ENCODE measurements at places on chromosomes 1 and 21. TPM values are rescaled to one million over a fixed set of nuclear protein-coding genes. Genes with fewer than 3 reads are reported as not detected.

DNA sequence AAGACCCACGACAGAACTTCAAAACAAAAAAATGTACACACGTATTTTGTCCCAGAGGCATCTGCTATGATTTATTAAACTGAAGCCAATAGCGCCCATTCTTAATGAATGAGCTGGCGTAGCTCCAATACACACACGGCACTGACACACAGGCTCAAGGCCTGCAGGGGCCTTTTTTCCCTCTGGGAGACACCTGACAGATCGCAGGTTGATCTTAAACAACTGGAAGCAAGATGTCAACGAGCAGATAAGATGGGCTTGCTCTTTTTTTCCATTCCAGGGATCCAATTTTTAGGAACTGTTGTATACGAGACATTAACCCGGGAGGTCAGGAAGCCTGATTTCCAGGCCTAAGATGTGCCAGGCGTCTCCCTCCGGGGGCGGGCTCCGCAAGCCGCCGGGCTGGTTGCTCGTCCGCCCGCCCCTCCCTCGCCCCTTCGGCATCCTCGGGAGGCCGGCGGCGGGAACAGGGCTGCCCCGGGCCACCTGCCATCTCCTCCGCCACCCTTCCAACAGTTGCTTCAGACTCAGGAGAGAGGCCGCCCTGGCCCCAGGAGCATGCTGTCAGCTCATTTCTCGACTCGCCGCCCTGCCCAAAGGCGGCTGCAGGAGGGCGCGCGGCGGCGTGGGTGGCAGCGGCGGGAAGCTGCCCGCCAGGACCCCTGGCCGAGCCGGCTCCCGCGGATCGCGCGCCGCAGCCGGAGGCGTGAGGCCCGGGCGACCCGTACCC lies 735 bp downstream of the TTC13 start:
- no peaks in the 10 kb centered on the region for H3K36me3 ChIP-seq
- peak overlapping the region; percentile 77 for H3K4me3 ChIP-seq
- peak overlapping the region; percentile 76 for H3K27ac ChIP-seq
- H3K27me3 ChIP-seq, result no peaks in the 10 kb centered on the region
- peak; percentile 45 for DNase-seq

- H3K27ac ChIP-seq, result no peak overlapping the region
- H3K27me3 ChIP-seq, result no peaks in the 10 kb centered on the region
- no peak for DNase-seq
These were observed 235.5 kb downstream of the KCNH1 start for GRCh38 chr1:210898473-210898872.

DNA sequence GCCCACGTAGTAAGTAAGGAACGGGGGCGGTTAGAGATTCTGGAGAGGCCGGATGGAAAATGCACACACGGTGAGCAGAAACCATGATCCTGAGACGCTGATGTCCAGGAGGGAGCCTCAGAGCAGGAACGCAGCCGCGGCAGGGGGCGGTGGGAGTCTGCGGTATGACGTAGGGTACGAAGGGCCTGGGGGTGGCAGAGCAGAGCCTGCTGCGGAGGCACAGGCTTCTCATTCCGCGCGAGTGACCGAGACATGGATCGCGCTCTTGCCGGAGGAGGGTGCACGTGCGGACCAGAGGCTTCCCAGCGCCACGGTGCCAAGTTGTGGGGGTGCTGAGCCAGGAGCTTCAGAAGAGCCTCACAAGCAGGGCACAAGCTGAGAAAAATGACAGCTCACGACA lies 176.2 kb downstream of the KIF26B start:
- no peak overlapping the region for H3K4me3 ChIP-seq
- H3K4me1 ChIP-seq, result no peaks in the 10 kb centered on the region
- no peaks in the 10 kb centered on the region for H3K36me3 ChIP-seq
- H3K27ac ChIP-seq, result no peak overlapping the region
- DNase-seq, result no peak
- H3K27me3 ChIP-seq, result no peaks in the 10 kb centered on the region

DNA sequence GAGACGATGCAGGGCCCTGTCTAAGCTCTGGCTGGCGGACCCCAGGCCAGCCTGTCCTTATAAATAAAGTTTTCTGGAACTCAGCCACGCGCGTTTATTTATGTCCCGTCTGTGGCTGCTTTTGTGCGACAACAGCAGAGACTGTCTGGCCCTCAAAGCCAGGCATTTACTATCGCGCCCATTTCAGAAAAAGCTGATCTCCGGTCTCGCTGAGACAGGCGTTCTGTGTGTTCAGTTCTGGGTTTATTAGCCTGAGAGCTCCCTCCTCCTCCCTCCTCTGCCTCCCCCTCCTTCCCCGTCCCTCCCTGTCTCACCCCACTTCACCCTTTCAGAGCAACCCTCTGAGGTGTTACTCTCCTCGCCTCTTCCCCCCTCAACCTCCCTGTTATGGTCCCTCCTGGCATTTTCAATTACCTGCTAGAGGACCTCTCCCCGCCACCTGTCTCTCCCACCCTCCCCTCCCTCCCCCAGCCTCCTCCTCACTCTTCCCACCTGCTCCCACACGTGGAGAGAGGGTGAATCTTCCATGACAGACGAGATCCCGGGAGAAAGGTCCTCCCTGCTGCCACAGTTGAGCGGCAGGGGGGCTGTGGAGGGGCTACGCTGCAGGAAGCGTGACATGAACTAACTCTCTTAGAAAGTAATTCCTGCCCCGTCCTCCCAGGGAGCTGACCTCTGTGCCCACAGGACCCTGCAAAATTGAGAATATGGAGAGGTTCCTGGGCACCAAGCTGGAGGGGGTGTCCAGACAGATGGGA lies 59.9 kb downstream of the SPSB1 start:
- H3K27ac ChIP-seq, result no peak overlapping the region
- DNase-seq, result no peak
- H3K36me3 ChIP-seq, result no peaks in the 10 kb centered on the region
- no peaks in the 10 kb centered on the region for H3K4me1 ChIP-seq

- H3K36me3 ChIP-seq, result no peaks in the 10 kb centered on the region
- no peak for DNase-seq
- H3K4me3 ChIP-seq, result no peak overlapping the region
These were observed 3.2 kb downstream of the LBR start for GRCh38 chr1:225424562-225425200.

- peaks cover under 1% of the 10 kb centered on the region for H3K4me1 ChIP-seq
- peak overlapping the region; percentile 11 for H3K4me3 ChIP-seq
- H3K36me3 ChIP-seq, result no peaks in the 10 kb centered on the region
These were observed 56.0 kb upstream of the ADARB1 start for GRCh38 chr21:45018131-45019075.

DNA sequence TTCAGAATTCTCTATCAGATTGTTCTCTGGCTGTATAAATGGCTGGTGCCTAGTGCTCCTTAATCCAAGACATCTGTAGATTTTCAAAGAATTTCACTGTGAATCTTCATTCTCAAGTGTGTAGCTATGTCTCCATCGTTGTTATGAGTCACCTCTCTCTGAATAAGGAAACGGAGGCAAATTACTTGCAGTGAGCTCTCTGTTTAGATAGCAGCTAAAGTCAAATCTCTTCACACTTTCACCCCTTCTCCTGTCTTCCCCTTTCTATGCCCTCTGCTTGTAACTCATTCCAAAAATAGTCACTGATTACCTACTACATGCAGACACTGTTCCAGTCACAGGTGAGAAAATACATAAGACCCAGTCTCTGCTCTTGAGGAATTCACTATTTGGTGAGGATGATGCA lies 39.7 kb downstream of the CHML start:
- DNase-seq, result no peak
- H3K27me3 ChIP-seq, result no peaks in the 10 kb centered on the region
- no peak overlapping the region for H3K4me3 ChIP-seq
- H3K4me1 ChIP-seq, result no peaks in the 10 kb centered on the region

DNA sequence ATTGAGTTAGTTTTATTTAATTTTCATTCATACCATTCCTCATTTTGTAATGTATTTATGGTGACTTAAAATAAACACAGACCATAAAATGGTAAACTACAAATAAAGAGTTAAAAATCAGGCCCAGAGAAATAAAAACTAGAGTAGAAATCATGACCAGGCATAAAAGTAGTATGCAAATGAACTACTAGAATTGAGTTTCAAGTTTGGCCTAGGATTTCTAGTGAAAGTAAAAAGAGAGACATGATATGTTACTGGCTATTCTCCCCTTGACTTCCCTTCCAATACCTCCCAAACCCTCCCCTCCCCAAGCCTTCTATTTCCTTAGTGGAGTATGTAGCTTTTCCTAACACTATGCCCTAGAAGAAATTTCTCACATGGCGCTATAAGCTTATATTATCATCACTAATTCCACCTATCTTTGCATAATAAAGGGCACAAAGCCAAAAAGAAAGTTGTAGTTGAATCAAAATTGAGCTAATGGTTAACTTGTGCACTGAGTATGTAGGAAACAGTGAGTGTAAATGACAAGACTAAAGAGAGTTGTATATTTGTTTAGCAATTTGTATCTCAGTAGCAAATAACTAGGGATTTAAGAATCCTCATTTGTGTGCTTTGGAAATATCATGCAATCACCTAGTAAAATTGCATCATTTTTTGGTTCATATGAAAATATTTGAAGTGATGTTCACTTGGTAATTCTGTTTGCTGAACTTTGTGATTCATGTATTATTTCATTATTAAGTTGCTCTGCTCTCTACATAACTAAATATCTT lies 29.7 kb upstream of the CDC14A start:
- H3K36me3 ChIP-seq, result no peaks in the 10 kb centered on the region
- no peak for DNase-seq
- H3K27me3 ChIP-seq, result no peaks in the 10 kb centered on the region
- H3K4me1 ChIP-seq, result no peaks in the 10 kb centered on the region

DNA sequence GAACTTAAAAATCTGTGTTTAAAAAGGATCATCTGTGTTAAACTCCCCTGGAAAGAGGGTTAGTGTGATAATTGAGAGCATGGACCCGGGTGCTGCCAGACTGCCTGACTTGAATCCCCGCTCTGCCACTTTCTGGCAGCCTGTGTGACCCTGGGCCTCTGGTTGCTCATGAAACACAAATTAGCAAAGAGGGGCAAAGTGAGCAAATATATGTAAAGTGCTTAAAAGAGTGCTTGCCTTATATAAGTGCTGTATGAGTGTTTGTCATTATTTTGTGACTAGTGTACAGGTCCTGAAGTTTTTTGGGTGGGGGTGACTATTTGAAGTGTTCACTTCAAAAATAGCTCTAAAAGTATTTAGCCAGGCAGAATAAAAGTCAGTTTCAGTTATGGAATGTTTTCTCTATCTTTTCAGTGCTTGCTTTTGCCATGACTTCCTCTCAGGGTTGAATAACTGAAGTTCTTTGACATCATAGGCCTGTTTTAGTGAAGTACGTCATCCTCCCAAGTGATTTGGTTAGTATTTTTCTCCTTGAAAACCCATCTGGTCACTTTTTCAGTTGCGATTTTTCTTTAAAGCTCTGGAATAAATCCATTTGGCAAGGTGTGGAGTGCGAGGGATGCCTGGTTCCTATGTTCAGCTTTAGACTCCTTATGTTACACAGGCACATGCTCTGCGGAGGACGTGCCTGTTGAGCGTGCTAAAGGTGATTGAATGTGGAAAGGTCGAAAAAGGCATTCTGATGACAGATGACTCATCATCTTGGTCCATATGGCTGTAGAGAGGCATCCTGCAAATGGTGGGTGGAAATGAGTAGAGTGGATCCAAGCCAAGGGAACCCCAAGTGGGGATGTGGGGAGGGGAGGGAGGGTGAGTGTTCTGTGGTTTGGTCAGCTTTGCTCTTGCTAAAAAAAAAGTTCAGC lies 47.8 kb downstream of the AK4 start:
- no peaks in the 10 kb centered on the region for H3K36me3 ChIP-seq
- no peak overlapping the region for H3K27ac ChIP-seq

- peak overlapping the region; percentile 88 for H3K27ac ChIP-seq
- no peaks in the 10 kb centered on the region for H3K36me3 ChIP-seq
- no peaks in the 10 kb centered on the region for H3K27me3 ChIP-seq
- no peak for DNase-seq
- no peaks in the 10 kb centered on the region for H3K4me1 ChIP-seq
These were observed 2.0 kb downstream of the RCSD1 start for GRCh38 chr1:167631936-167632614.

DNA sequence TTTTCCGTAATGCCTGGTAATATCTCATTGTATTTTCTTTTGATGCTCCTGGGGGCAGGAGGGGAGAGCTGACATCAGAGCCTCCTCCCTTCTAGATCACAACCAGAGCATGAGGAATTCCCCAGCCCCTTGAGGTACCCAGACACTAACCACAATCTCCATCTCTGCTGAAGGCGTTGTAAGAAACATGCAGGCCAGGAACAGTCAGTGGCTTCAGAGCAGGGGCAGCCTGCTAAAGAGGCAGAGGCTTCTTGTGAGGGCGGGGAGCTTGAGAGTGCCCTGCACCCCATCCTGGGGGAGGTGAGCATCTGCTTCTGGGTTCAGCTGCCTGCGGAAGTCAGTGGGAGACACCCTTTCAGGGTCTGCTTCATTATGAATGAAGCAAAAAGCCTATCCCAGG lies 19.0 kb downstream of the MAPKAPK2 start:
- H3K4me3 ChIP-seq, result no peak overlapping the region
- H3K27me3 ChIP-seq, result no peaks in the 10 kb centered on the region
- no peaks in the 10 kb centered on the region for H3K36me3 ChIP-seq
- peaks cover 9% of the 10 kb centered on the region for H3K4me1 ChIP-seq

DNA sequence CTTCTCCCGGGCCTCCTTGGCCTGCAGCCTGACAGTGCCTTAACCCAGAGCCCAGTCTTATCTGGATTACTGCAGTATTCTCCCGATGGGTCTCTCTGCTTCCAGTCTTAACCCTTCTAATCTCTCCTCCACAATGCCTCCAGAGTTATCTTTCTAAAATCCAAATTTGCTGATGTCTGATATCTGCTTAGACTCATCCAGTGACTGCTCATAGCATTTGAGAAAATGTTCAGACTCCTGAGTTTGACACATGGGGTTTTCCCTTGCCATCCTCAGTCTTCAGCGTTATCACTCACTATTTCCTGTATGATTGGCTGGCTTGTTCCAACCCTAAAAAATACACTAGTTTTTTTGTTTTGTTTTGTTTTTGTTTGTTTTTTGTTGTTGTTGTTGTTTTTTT lies 102.0 kb downstream of the FMN2 start:
- H3K36me3 ChIP-seq, result no peaks in the 10 kb centered on the region
- no peak overlapping the region for H3K4me3 ChIP-seq
- DNase-seq, result no peak
- no peak overlapping the region for H3K27ac ChIP-seq

GRCh38 chr1:93783876-93784275 lies 95.1 kb downstream of the DNTTIP2 start:
- H3K36me3 ChIP-seq, result no peaks in the 10 kb centered on the region
- H3K27ac ChIP-seq, result no peak overlapping the region
- H3K27me3 ChIP-seq, result no peaks in the 10 kb centered on the region
- DNase-seq, result no peak
- no peak overlapping the region for H3K4me3 ChIP-seq

The TCHHL1 gene
- not detected for total RNA-seq

The GNAI3 gene
- 8.9 TPM for total RNA-seq

The FOXD3 gene
- total RNA-seq, result 1.0 TPM

The NCAM2 gene
- total RNA-seq, result 0.52 TPM

The B3GALNT2 gene
- total RNA-seq, result 24.9 TPM

The PTAFR gene
- 3.9 TPM for total RNA-seq

The KCNJ6 gene
- total RNA-seq, result 0.05 TPM

The GNG12 gene
- total RNA-seq, result 131 TPM

The FYB2 gene
- total RNA-seq, result 0.66 TPM

The BCL2L15 gene
- 116 TPM for total RNA-seq

The PYGO2 gene
- total RNA-seq, result 33.8 TPM

The CA6 gene
- not detected for total RNA-seq

The ATG4C gene
- total RNA-seq, result 12.4 TPM

The KRTAP21-2 gene
- total RNA-seq, result not detected

The DCST1 gene
- total RNA-seq, result not detected
